Muscle of back (tissue), 13 donors: ENCODE measurements at places on chromosomes 7 and 10.

GRCh38 chr7:44272456-44272855 is 52.9 kb downstream of the CAMK2B start:
- DNase-seq = no peak

DNA sequence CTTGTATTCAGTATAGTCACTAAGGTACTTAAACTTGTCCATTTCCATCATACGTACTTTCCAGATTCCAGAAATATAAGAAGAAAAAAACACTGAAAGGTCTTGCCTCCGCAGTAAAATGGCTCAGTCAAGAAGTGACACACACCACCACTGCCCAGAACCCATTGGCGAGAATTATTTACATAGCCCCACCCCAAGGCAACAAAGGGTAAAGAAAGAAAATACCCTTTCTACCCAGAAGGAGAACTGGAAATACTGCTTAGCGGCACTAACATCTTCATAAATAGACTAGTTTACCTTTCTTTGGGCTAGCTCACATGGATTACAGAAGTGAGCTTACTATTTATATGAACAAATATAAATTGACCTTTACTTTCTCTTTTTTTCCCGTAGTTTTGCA is 194.0 kb downstream of the PPP1R9A start:
- no peak for DNase-seq

DNA sequence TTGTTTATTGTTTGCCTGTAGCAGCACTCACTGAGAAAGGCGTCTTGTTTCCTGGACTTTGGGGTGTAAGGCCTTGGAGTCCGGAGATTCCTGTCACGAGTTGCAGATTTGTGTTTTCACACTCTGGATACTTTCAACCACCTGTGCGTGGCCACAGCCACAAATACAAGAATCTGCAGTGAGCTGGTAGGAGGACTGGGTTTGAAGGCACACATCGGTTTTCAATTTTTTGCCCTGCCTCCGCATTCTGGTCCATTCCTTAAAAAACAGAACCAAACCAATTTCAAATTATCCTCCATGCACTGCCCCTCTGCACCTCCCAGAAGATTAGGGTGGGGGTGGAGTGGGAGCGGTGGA is 619 bp downstream of the EXOC4 start:
- peak; percentile 13 for DNase-seq

GRCh38 chr10:114881417-114881816 is 56.6 kb upstream of the TRUB1 start:
- no peak for DNase-seq

- DNase-seq = no peak
These were observed 9.2 kb downstream of the TAS2R60 start for GRCh38 chr7:143452495-143452894.
